ENCODE measurements at places on chromosomes 5 and 9.

DNA sequence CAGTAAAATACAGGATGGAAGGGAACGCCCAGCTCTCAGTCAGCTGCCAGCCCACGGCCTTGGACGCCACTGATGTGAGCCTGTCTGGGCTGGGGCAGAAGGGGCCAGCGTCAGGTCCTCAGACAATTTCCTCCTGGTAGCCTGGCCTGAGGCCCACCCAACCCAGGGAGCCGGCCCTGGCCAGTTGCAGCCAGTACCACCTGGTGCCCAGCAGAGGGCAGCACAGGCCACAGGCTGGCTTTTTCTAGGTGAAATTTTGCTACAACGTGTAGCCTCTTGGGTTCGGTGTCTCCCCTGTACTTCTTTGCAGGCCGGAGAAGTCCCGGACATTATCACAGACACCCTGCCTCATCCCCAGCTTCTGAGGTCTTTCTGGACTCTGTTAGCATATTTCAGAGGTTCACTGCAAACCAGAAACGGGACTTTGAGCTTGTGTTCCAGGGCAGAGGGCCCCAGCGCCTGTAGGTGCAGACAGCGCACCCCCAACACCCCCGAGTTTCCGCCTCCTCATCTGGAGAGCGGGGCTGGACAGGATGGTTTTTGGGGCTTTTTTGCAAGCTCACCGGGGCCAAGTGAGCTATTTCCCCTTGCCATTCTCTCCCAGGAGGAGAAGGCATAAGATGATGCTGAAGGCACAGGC is 45.9 kb upstream of the KCNMB1 start:
- DNase-seq, result peak; percentile 30

DNA sequence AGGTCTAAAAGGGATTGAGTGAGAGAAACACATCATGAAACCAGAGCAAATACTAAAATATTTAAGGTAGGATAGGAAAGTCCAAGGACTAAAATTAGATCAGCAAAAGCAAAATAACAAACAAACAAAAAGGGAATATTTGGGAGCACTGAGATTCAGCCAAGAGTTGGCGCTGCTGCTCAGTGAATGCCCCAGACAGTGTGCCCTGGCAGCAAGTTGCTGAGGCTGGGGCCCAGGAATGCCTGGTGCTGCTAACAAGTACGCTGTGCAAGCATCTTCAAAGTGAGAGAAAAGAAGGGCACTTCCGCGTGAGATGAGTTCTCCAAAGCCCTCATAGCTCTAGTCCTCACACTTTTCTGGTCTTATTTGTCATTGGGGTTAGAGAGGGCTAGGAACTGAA is 603.3 kb downstream of the EFNA5 start:
- no peak for DNase-seq

DNA sequence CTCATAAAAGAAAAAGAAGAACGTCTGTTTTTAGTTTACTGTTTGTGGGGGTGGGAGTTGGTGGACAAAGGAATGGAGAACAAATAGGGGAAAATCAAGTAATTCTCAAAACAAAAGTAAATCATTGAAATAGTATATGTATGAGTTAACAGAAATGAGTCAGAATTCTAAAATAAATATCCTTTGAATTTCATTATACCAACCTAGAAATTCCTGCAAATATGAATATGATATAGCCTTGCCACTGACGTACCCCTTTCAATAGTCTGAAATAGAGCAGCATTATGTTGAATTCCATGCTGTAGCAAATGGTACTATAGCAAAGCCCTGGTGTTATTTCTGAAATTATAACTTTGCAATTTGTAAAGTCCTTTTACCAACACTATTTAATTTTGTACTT is 29.6 kb upstream of the DTWD2 start:
- DNase-seq, result no peak

DNA sequence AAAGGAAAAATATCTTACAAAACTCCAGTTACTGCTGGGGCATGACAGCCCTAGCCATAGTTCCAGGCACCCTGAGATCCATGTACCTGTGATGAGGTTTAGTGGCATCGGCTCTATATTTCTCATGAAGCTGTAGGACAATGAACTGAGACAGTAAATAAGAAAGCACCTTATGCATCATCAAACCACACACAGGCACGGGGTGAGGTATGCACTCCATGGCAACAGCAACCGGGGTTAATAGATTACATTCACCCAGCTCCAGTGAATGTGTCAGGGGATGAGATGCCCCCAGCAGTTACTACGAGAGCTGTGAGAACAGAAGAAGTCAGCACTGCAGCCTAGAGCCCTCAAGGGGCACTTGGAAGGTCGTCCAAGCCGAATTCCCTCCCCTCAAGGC is 162.0 kb upstream of the S1PR3 start:
- no peak for DNase-seq

- DNase-seq, result no peak
Observed at GRCh38 chr5:39224196-39224761, 4.9 kb upstream of the FYB1 start.

DNA sequence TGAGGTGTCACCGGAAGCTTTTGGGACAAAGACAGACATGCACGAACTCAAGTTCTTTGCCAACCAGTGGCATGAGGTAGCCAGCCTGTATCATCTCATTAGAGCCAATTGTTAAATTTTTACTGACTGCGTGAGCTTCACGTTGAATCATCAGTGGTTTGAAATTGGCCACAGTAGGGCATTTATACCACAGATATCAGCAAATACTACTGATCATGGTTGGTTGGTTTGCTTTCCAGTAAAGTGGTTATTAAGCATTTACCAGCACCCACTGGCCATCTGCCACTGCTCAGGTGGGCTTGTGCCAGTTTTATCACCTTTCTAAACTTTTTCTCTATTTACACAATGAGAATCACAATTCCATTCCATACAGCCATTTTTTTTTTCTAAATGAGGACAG is 28.4 kb upstream of the SHC3 start:
- DNase-seq, result no peak

DNA sequence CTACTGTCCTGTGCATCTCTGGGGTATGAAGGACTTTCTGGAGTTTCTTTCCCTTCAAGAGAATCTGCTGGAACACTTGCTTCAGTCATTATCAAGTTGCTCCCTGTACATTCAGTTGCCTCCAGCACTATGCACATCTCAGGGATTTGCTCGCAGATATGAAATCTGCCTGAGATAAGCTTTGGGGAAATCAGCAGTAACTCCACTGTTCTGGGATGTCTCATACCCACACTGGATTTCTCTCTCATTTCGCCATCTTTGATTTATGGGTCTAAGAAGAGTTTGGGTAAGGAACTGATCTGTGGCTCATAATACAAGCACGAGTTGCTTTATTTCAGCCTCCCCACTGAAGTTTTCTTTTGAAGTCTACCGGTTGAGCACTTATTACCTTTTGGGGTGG is 585.6 kb downstream of the PSAT1 start:
- no peak for DNase-seq

DNA sequence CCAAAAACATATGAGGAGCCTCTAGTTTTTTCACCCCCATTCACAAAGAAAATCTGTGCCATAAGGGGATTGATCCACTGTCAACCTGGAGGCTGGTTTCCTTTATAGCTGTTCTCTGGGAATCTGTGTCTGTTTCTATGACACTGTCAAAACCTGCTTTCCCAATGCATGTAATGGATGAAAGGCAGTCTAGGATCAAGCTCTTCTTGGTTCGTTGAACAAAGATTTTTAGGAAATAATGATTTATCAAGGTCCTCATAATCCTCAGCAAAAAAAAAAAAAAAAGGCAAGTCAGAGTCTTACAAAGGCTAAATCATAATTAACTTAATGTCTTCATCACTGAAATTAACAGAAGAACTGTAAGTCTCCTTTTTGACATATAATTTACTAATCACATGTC is 16.0 kb downstream of the EPB41L4A start:
- no peak for DNase-seq

- no peak for DNase-seq
Observed at GRCh38 chr9:97984188-97985057, 1.3 kb downstream of the ANP32B start.

GRCh38 chr5:149172261-149172660 is 31.0 kb downstream of the ABLIM3 start:
- no peak for DNase-seq
